ENCODE measurements at places on chromosomes 1 and 21.
A peak's percentile ranks its signal among the peaks of the same experiment; 100 is the strongest.

DNA sequence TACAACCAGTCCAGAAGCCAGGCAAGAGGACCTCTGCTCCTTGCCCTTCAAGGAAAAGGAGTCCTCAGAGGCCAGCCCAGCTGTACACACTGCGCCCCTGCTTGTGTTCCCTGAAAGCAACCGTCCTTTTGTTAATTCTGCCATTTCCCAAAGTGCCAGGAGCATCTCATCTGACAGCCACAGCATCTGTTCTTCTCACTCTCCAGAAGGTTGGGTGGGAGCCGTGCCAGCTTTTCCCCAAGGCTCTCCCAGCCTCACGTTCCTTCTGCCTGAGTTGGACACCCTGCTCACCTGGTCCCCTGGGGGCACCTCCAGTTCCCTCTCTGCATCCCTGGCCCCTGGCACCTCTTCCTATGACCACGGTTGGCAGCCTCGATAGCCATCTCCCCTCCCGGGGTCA is 10.5 kb upstream of the CNTN2 start:
- DNase-seq, result peak; percentile 35

DNA sequence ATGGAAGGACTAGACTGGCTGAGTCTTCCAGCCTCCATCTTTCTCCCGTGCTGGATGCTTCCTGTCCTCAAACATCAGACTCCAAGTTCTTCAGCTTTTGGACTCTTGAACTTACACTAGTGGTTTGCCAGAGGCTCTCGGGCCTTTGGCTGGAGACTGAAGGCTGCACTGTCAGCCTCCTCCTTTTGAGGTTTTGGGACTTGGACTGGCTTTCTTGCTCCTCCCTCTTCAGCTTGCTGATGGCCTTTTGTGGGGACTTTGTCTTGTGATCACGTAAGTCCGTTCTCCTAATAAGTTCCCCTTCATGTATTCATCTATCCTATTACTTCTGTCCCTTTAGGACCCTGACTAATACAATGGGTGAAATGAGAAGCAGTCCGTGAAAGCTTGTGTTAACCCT is 196.4 kb downstream of the KAZN start:
- DNase-seq, result no peak

- no peak for DNase-seq
Observed at GRCh38 chr1:25523542-25523941, 19.9 kb upstream of the LDLRAP1 start.

DNA sequence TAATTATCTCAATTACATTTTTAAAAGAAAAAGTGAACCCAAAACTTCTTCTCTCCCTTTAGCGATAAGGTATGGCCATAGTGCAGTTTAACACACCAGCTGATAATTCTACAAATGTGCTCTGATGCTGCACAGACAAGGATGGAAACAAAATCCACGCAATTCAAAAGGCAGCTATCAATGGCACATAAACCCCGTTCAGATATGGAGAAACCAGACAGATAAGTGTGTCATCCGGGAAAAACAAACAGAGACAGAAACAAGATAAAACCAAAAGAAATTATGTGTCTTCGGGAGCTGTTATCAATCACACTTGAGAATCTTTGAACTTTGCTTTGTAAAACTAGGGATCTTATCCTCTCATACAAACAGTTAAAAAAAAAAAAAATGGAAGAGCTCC is 73.6 kb downstream of the SIPA1L2 start:
- no peak for DNase-seq

DNA sequence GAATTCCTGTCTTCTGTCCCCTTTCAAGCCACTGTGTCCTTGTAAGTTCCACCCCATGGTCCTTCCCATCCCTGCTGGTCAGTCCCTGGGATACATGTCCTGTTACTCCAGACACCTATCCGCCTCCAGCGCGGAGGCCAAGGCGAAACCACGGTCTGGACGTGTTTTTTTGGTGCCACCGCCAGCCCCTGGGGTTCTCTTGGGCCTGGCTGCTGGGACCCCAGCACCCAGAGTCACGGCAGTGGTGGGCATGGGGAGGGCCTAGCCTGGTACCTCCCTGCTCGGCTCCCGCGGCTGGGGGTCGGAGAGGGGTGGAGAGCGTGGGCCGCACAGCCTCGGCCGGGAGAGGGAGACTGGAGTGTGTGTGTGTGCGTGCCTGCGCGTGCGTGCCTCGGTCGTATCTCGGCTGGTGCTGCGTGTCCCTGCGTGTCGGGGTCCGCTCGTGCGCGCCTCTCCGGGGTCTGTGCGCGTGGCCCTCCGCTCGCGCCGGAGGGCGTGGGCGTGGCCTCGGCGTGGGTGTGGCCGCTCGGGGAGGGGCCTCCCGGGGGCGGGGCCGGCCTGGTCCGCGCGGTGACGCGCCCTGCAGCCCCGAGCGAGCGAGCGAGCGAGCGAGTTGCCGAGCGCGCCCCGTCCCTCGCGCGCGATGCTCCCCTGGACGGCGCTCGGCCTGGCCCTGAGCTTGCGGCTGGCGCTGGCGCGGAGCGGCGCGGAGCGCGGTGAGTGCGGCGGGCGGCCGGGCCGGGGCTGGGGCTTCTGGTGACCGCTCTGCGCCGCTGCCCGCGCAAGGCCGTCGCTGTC is at the start of gene VWA1:
Gene VWA1, plus strand, starts transcription at position 585 of the 798 bp plus-strand sequence. Its CDS starts 59 bp downstream, at position 644.
- DNase-seq, result no peak

DNA sequence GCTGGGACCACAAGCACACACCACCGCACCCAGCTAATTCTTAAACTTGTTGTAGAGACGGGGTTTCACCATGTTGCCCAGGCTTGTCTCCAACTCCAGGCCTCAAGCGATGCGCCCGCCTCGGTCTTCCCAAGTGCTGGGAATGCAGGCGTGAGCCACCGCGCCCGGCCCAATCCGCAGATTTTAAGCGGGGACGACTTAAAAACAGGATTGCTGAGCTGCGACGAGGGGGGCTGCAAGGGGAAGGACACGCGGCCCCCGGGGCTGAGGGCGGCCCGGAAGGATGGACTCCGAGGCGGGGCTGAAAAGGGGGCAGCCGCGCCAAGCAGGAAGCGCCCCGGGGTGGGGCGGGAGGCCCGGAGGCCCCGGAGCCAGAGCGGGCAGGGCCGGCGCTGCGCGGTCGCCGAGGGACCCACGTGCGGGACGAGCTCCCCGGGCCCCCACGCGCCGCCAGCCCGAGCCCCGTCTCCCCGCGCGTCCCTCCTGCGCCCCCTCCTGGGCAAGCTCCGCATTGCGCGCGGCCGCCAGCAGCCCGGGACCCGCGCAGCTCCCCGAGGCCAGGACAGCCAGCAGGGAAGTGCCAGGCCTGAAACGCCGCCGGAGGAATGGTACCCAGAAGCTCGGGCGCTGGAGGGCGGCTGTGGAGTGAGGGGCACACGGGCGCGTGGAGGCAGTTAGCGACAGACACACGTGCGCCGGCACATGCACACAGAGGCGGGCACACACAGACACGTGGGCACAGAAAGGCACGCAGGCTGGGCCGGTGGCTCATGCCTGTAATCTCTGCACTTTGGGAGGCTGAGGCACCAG is 5.5 kb upstream of the PRKCZ start:
- DNase-seq, result no peak

GRCh38 chr1:232789651-232790050 is 15.6 kb upstream of the MAP10 start:
- no peak for DNase-seq

DNA sequence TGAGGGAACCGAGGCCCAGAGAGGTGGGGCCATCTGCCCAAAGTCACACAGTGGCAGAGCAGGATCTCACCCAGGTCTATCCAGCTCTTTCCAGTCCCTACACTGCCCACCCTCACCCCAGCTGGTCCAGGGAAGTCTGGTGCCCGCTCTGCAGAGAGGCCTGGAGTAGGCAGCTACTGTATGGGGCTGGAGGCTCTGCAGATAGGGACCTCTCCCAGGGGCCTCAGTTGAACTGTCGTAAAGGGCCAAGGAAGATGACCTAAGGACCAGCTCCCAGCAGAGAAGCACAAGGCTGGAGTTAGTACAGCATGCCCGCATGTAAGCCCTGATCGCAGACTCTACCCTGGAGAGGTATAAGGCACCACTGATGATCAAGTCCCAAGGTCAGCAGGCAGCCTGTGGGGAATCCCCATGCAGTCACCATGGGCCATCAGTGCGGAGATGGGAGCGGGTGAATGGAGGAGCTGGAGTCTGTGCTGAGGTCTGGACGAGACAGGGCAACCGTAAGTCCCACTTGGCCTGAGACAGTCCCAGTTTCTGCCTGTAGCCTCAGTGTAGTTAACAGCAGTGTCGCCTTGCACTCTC is 320.2 kb downstream of the MATN1 start:
- DNase-seq, result no peak

DNA sequence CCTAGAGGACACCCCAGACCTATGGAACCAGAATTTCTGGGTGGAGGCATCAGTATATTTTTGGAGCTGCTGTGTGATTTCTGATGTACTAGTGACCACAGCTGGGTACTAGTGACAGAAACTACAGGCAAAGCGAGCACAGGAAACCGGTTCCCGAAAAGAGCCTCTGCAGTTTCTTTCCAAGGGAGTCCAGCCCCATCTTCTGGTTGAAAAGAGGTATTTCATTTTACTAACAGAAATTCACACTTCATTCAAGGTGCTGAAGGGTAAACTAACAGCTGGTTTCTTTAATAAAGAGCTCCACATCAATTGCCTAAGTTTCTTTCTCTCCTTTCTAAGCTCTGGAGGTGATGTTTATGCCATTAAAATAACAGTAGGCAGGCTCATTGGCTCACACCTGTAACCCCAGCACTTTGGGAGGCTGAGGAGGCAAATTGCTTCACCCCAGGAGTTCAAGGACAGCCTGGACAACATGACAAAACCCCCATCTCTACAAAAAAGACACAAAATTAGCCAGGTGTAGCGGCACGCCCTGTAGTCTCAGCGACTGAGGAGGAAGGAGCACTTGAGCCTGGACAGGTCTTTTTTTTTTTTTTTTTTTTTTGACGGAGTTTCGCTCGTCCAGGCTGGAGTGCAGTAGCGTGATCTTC is 22.0 kb downstream of the THAP3 start:
- DNase-seq, result no peak

- DNase-seq, result no peak
Observed at GRCh38 chr1:65330021-65330420, 20.7 kb downstream of the DNAJC6 start.

DNA sequence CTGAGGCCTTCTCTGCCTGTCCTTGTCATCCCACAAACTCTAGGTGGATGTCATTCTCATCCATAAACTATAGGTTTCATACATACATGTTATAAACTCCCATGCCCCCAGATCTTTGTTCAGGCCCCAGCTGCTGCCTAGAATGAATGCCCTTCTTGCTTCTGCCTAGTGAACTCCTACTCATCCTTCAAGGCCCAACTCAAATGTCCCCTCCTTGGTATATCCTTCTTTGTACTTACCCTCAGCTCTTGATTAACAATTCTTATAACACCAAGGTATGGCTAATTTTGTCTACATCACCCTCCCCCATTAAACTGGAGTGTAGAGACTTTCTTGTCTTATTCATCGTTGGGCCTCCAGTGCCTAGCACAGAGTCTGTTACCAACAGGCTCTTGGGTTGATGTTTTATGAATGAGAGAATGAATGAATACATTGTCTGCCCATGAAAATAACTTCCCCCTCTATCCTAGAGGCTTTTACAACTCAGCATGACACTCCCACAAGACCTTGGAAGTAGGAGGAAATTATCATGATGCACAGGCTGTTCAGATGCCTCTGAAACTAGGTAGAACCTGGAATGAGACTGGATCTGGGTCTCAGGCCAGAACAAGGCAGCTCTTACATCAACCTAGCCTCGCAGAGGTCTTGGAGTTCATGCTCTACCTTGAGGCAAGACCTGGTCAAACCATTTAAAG is 26.9 kb downstream of the EPHB2 start:
- no peak for DNase-seq

GRCh38 chr1:110606657-110607535 is 738 bp upstream of the KCNA2 start:
- no peak for DNase-seq

- DNase-seq, result no peak
Observed at GRCh38 chr1:9706178-9706577, 54.6 kb downstream of the PIK3CD start.

GRCh38 chr1:64956733-64957441 is 9.5 kb downstream of the JAK1 start:
- no peak for DNase-seq

DNA sequence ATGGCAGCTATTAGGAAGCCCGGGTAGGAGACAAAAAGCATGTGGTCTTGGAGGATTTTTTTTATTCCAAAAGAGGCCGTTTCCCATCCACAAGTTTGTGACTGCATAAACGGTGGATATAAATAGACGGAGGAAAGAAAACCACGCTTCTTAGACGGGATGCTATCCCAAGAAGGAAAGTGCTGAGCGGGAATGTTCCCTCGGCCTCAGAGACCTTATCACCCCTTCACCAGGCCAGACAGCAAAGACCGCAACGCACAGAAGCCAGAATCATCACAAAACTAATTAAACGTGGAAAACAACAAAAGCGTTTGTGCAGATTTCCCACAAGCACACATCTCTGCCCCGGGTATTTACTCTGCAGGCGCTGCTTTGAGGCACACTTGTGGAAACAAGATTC is 43.2 kb downstream of the HLCS start:
- no peak for DNase-seq

DNA sequence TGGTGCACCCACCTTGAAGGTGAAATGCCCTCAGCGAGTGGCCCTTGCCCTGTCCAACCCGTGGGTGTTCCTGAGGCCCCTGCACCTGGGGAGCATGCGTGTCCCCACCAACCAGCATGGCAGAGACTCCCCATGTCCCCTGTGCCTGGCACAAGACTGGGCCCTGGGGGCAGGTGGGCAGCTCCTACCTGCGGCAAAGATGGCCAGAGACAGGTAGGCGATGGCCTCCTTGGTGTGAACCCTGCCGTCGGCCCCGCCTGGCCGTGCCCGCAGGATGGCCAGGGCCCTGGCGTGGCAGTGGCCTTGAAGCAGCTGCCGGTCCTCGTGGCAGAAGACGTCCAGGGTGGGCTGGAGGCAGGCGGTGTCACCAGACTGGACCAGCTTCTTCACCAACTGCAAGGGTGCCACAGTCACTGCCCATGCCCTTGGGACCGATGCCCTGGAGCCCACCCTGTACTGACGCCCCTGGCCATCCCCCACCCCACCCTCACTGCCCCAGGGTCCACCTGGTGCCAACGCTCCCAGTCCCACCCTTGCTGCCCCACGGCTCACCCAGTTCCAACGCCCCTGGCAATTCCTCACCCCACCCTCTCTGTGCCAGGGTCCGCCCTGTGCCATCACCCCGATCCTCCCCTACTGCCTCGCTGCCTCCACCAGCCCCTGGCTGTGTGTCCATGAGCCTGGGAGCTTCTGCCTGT is 15.7 kb downstream of the TTC34 start:
- DNase-seq, result no peak

- no peak for DNase-seq
Observed at GRCh38 chr21:37257511-37257966, 9.6 kb downstream of the VPS26C start.

DNA sequence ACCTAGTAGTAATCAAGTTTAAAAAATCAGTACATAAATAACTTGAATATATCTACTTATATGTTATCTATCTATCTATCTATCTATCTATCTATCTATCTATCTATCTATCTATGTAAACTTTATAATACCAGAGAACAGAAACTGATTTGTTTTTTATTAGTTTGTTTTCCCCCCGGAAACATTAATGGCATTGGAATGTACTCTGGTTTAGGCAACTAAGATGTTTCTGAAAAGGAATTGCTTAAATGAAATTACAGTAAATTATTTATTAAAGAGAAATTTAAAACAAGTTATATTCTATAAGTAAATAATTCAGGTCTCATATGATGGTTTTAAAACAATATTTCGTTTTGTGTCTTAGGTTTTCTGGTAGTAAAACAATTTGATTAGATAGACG is 681.0 kb upstream of the ADAMTS5 start:
- DNase-seq, result no peak

- no peak for DNase-seq
Observed at GRCh38 chr1:53303243-53303642, 24.6 kb downstream of the LRP8 start.
